ENCODE measurements at places on chromosomes 13 and 19.
A peak's percentile ranks its signal among the peaks of the same experiment; 100 is the strongest.

DNA sequence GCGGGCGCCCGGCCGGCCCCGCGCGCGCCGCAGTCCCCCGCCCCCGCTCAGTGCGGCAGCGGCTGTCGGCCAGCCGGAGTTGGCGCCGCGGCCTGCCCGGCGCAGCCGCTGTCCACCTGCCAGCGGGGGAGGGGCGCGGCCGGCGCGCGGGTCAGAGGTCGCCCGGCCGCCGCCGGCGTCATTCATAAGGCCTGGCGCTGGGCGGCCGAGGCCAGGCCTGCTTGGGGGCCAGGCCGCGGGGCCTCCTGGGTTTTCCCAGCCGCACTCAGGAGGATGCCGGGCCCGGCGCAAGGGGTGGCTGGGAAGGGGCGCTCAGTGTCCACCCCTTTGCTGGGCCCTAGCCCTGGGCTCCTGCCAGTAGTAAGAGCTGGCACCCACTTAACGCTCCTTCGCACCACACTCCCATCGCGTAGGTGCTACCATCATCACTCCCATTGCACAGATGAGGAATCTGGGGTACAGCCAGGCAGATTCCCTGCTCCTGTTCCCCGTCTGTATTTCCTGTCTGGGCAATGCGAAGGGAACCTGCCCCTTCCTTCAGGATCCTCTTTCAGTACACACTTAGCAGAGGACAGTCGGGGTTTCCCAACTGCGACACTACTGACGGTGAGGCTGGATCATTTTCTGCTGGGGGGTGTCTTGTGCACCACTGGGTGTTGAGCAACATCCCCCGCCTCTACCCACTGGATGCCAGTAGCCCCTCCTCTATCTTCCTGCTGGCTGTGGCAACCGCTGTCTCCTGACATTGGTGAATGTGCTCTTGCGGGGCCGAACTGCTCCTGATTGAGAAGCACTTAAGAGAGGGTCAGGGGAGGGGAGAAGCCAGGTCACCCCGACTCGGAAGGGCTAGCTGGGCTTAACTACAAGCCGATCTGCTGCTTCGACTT is 846 bp upstream of the PRKACA start:
- no peak for DNase-seq

- DNase-seq, result no peak
Measured at GRCh38 chr13:113604186-113604585, 19.6 kb downstream of the TFDP1 start.

DNA sequence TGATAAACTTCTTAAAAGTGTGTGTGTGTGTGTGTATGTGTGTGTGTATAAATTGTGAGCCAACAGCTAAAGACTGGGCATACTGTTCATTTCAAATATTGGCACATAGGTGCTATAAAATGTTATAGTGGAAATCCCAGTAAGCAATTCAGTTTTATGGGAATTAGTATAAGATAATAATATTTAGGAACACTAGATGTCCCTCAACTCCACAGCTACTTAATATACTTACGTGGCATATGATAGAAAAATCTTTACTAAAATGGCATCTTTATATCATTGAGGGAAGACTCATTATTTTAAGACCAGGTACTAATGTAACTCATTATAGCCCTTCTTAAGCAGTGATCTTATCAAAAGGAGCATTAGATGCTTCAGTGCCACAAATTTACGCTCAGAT is 266.2 kb downstream of the MAB21L1 start:
- no peak for DNase-seq

GRCh38 chr19:9914315-9915207 is 21.8 kb downstream of the OLFM2 start:
- DNase-seq, result peak; percentile 87

GRCh38 chr19:45739498-45740439 is 6.5 kb downstream of the MEIOSIN start:
- DNase-seq, result no peak

DNA sequence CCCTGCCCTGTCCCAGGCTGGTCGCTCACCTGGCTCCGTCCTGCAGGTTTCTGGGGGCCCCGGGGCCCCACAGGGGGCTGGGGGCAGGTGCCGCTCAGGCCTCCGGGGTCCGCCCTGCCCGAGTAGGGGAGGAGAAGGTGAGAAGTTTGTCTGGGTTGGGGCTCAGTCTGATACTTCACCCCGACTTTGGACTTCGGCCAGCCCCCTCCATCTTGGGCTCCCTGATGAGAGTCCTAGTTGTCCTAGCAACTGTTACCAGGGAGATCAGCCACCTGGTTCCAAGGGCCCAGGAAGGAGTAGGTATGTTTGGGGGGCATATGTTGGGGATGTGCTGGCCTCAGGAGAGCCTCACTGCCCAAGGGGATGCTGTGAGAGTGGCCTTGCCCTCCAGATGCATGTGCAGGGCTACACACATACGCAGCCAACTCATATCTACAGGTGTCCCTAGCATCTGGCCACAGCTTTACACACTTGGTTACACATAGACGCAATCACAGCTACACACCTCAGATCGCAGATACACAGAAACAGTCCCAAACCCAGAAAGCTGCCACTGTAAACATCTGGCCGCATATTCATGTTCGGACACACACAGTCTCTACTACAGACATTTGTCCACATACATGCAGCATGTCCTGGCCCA is 3.4 kb downstream of the NUMBL start:
- no peak for DNase-seq

DNA sequence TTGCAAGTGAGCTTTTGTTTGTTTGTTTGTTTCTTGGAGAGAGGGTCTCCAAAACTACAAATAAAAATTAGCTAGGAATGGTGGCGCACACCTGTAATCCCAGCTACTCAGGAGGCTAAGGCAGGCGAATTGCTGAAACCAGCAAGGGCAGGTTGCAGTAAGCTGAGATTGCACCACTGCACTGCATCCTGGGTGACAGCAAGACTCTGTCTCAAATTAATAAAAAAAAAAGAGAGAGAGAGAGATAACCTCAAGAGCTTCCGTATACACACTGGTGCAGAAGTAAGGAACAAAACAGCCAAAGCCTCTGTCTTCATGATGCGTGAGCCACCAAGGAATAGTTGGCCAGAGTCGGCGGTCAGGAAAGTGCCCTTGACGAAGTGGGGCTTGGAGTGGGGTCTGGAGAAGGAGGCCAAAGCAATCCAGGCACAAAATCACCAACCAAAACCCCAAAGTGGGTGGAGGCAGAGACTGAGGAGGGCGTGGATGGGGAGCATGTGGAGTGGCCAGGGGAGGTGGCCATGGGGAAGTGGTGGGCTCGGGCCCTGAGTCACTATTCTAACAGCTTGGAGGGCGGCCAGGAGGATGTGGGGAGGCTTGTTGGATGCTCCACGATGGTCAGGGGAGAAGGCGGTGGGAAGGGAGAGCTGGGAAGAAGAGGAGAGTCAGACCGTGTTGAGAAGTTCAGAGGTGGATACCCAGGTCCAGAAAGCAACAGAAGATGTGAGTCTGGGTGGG is 21.2 kb upstream of the TOMM40 start:
- no peak for DNase-seq

DNA sequence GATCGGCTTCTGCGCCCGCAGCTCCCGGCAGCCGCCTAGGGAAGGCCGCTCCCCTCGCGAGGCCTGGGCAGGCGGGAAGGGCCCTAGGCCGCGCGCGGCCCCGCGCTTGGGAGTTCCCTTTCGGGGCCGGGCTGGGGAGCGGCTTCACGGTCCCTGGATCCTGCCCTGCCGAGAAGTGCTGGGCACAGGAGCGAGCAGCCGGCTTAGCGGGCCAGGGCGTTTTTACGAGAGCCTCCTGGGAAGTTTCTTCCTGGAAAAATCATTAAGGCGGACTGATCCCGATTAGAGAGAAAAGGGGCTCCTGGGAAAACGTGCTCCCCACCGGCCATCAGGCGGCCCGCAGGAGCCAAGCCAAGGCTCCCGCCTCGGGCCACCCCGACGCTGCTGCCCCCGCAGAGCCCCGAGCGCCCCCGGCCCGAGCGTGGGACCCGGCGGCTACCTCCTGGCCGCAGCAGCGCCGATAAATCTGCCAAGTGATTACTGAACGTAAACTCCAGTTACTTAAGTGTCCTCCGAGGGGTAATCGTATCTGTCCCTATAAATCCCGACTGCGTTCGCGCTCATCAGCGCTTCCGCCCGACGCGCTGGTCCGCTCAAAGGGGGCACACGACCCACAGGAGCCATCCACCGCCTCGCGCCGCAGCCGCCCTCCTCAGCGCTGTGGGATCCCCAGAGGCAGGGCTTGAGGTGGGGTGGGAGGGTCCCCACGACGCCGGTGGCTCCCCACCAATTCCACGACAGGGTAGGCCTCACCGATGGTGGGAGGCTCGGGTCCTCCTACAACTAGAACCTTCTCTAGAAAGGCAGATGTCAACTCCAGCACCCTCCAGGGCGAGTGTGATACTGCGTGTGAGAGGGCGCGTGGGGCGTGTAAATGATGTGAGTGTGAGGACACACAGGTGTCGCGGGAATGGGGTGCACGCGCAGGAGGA is 2.8 kb downstream of the ZIC5 start:
- DNase-seq, result peak; percentile 39

DNA sequence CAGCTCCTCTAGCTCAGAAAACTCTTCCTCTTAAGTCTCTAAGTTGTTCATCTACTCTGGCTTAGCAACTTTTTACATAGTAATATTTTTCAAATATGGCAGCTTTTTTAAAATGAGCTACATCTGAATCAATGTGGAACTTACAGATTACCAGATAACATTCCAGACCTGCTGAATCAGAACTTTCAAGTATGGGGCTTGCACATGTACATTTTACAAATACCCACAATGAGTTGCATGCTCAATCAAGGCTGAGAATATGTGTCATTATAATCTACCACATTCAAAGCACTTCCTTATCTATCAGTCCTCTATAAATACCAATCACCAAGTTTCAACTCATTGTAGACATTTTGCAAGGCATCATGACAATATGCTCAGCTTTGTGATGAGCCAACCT is 383.1 kb downstream of the FGF14 start:
- no peak for DNase-seq

DNA sequence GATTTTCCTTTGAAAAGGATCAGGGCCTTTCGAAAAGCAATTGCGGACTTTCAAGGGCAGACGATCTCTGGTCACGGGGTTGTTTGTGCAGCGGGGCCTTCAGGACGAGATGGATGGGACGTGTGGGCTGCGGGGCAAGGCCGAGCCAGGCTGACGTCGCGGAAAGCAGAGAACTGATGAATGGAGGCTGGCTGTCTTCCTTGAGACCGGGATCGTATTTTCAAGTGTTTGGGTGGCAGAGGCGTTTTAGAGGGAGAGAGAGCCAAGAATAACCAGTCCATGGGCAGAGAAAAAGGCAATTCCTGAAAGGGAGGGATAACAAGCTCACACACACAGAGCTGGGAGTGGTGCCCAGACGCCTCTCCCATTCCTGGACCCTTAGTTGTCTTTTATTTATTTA is 138.9 kb upstream of the USP29 start:
- DNase-seq, result no peak

GRCh38 chr19:2869618-2870017 is 2.5 kb downstream of the ZNF556 start:
- DNase-seq, result no peak

DNA sequence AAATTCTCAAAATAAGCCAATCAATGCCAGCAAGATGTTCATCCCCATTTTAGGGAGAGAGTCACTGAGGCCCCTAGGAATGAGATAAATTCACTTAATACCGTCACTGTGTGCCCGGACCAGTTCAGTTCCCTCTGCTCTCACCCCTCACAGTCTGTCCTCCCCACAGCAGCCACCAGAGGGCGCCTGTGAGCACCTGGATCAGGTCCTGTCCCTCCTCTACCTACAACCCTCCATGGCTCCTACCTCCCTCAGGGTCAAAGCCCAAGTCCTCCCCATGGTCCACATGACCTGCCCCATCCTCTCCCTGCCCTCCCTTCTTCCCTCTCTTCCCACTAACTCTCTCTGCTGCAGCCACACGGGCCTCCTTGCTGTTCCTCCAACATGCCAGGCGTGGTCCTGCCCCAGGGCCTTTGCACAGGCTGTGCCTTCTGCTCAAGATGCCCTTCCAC is 42.0 kb upstream of the NFIC start:
- DNase-seq, result peak; percentile 73

DNA sequence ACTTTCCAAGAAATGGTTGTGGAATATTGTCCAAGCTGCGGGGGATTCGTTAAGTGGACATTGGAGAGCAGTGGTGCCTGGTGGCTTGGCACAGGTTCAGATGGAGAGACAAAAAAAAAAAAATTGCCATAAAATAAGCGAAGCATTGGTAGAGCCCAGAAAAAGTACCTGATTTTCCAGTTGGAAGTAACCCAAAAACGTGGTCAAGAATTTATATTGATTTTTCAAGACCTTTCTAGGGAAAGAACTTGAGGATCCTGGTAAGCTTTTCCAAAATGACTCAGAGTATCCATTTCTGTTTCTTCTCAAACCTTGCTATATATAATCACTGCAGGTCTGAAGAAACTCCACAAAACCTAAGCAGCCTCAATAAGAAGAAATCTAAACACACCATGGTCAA is 94.6 kb downstream of the ING1 start:
- no peak for DNase-seq

- DNase-seq, result no peak
Measured at GRCh38 chr13:38743466-38743865, 56.6 kb downstream of the FREM2 start.

- DNase-seq, result no peak
Measured at GRCh38 chr19:34067861-34068271, 104.4 kb upstream of the LSM14A start.

- DNase-seq, result no peak
Measured at GRCh38 chr19:38093587-38093986, 130.4 kb downstream of the DPF1 start.

DNA sequence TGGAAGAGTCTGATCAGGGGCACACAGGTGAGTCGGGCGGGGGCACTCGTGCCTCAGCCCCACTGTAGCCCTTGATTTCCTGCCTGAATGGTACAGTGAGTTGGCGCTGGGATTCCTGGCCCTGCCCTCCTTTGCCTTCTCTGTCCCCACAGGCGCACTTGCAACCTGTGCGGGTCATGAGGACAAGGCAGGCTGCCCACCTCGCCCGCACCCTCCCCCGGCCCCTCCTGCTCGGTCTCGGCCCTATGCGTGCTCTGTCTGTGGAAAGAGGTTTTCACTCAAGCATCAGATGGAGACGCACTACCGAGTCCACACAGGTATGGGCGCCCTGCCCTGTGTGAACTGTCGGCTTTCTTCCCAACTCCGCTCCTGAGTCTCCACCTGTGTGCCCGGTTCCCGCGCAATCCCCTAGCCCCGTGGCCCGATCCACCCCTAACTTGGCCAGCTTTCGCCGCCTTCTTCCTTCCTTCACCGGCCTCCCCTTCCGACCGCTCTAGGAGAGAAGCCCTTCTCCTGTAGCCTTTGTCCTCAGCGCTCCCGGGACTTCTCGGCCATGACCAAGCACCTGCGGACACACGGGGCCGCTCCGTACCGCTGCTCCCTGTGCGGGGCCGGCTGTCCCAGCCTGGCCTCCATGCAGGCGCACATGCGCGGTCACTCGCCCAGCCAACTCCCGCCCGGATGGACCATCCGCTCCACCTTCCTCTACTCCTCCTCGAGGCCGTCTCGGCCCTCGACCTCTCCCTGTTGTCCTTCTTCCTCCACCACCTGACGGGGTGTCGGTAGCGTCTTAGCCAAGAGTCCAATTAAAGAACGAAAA is 1.6 kb upstream of the KMT2B start:
- DNase-seq, result no peak

GRCh38 chr13:73090116-73090822 is 31.5 kb downstream of the KLF5 start:
- DNase-seq, result peak; percentile 87

DNA sequence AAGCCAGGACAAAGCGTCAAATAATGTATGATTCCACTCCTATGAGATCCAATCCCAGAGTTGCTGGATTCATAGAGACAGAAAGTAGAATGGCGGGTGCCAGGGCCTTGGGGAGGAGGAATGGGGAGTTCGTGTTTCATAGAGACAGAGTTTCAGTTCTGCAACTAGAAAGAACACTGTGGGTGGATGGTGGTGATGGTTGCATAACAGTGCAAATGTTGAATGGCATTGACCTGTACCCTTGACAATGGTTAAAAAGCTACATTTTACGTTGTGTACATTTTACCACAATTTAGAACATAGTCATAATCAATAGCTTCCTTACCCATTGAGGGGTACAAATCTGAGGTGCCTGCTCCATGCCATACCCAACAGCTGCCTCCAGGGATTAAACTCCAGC is 33.4 kb downstream of the MBD3L2B start:
- no peak for DNase-seq
